Esophagus muscularis mucosa (tissue), 4 donors: ENCODE measurements at places on chromosomes 12 and 14. TPM values are rescaled to one million over a fixed set of nuclear protein-coding genes. Genes with fewer than 3 reads are reported as not detected.
A peak's percentile ranks its signal among the peaks of the same experiment; 100 is the strongest.

Gene MUCL1
- not detected for total RNA-seq

GRCh38 chr12:132186208-132186856 lies 42.1 kb downstream of the NOC4L start:
- no peaks in the 10 kb centered on the region for H3K27me3 ChIP-seq
- H3K36me3 ChIP-seq = no peaks in the 10 kb centered on the region
- DNase-seq = no peak
- H3K27ac ChIP-seq = no peak overlapping the region
- H3K4me3 ChIP-seq = peak overlapping the region; percentile 5

GRCh38 chr12:132723764-132724140 lies 13.1 kb downstream of the PGAM5 start:
- no peaks in the 10 kb centered on the region for H3K27me3 ChIP-seq
- DNase-seq = no peak
- no peak overlapping the region for H3K4me3 ChIP-seq
- peaks cover 74% of the 10 kb centered on the region for H3K36me3 ChIP-seq
- no peak overlapping the region for H3K27ac ChIP-seq

- no peaks in the 10 kb centered on the region for H3K36me3 ChIP-seq
- no peak for DNase-seq
- H3K4me1 ChIP-seq = no peaks in the 10 kb centered on the region
- no peak overlapping the region for H3K4me3 ChIP-seq
These were observed 41.4 kb upstream of the SCN8A start for GRCh38 chr12:51549637-51550036.

- no peak for DNase-seq
- no peaks in the 10 kb centered on the region for H3K27me3 ChIP-seq
- no peak overlapping the region for H3K4me3 ChIP-seq
- H3K36me3 ChIP-seq = no peaks in the 10 kb centered on the region
- peaks cover 9% of the 10 kb centered on the region for H3K4me1 ChIP-seq
These were observed 217.0 kb downstream of the SLC41A2 start for GRCh38 chr12:104741077-104741476.

DNA sequence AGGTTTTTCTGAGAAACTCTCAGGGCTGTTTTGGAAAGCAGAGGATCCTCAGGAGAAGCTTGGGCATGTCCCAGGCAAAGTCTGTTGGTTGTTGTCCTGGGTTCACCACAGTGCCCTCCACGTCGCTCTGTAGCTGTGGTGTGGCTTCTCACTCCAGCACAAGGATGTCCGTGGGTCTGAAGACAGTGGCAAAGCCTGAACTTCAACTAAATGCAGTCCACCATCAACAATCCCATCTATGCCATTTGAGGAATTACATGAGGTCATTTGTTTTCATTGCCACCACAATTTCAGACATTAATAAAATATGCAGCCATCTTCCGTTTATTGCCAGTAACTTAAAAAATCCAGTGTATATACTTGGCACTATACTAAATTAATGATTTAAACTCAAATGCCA lies 272.1 kb downstream of the LRIG3 start:
- H3K4me3 ChIP-seq = no peak overlapping the region
- no peaks in the 10 kb centered on the region for H3K36me3 ChIP-seq
- H3K4me1 ChIP-seq = no peaks in the 10 kb centered on the region
- no peak overlapping the region for H3K27ac ChIP-seq
- H3K27me3 ChIP-seq = no peaks in the 10 kb centered on the region

Gene CCDC38
- total RNA-seq = not detected

DNA sequence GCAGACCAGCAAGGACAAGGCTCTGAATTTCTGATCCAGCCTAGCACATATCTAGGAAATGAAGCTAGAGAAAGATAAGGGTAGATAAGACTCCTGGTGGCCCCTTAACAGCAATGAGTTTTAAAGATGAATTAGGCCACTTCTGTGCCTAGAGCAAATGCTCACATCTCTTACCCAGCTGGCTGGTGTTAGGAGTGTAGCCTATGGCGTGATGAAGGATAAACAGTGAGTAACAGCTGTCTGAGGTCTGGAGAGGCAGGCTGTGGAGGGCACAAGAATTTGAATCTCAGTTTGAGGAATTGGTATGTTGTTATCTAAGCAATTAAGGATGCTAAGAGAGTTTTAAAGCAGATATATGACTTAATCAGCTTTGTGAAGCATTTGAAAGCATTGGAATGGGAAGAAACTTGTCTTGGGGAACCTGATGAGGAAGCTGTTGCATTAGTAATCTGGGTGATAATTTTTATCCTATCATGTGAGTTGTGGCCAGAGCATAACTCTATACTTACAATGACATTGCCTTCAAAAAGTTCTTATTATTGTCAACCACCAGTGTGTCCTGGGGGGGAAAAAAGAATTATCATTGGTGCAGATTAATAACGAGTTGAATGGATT lies 161.8 kb downstream of the SRGAP1 start:
- no peak for DNase-seq
- H3K4me3 ChIP-seq = no peak overlapping the region
- H3K36me3 ChIP-seq = no peaks in the 10 kb centered on the region
- H3K27ac ChIP-seq = no peak overlapping the region
- H3K4me1 ChIP-seq = peaks cover 12% of the 10 kb centered on the region
